ENCODE measurements at places on chromosomes 5 and 9. TPM values are rescaled to one million over a fixed set of nuclear protein-coding genes. Genes with fewer than 3 reads are reported as not detected.
A peak's percentile ranks its signal among the peaks of the same experiment; 100 is the strongest.

DNA sequence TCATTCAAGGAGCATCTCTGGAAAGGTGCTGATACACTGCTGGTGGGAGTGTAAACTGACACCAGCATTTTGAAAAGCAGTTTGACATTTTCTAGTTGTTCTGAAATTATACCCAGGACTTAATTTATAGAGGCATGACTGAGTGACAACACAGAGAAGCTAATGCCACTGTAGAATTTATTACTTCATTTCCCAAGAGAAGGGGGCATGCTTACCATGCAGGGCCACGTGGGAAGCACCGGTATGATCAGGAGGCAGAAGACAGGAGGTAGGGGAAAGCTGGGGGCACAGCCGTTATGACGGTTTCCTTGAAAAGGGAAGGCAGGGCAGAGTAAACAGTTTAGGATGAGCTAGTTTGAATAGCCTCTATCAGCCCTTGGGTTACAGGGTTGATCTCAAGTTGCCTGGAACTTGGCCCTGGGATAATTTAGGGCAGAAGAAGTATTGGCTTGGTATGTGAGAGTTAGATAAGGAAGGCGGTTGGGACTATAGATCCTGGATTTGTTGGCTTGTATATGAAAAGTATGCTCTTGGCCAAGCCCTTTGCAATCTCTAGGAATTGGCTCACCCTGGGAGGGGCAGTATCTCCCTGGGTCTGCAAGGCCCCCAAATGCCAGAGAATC, 305.7 kb downstream of the ENC1 start:
- no peak for DNase-seq

- no peak for DNase-seq
Observed at GRCh38 chr5:68047035-68047434, 168.5 kb upstream of the PIK3R1 start.

DNA sequence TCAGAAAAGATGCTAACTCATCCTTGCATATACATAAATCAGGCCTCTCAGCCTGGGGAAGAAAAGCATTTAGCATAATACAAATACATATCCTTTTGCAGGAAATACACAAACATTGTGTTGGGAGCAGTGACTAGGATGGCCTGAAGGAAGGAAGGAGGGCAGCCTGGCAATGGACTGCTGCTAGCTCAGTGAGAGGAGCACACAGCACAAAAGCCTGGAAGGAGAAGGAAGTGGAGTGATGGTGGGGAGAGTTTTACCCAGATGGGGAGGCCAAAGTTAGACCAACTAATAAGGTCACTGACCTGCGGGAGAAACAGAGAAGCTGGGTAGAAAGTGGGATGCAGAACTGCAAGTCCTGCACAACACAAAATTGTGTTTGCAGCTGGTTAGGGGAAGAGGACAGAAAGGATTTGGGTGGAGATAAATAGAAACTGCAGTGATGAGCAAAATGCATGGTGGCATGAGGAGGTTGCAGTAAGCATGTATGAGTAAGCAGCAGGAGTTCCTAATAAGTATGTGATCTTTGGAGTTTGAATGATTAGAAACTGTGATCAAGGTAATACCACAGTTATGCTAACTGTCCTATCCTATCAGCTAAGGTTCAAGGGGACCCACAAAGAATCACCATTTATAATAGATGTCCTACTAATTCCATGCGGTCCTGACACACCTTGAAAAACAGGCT, 39.5 kb downstream of the SEMA6A start:
- no peak for DNase-seq

GRCh38 chr5:141182248-141182647, at the start of gene PCDHB16:
Gene PCDHB16 (plus strand): TSS chr5:141182387. CDS start chr5:141182560, 173 bp downstream.
- DNase-seq: no peak

DNA sequence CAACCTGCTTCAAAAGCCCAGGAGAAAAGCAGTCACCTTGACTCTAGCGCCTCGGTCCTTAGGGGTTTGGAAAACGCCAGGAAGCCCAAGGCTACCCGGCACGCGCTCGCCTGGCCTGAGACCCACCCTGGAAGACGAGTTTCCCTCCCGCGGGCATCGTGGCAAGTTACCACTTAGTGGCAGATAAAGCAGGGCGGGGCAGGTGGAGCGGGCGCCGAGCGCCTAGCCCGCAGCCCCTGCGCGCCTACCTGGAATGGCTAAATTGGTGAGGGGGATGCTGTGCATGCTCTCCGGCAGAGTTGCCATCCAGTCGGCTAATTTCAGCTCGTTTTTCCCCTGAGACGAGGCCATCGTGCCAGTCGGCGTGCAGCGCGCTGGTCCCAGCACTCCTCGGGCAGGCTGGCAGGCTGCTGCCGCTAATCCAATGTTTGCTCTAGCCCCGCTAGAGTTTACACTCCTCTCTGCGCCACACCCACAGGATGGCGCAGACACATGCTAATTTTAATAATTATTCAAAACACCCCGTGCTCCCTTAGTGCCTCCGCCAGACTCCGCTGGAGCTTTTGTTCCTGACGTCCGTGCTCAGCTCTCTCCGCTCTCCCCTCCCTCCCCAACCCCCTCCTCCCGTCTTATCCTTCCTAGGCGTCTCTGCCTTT, at the start of gene PLCXD3:
Gene PLCXD3, minus strand, starts transcription at position 426 of the 656 bp plus-strand sequence. Its CDS starts 75 bp downstream, at position 351.
- DNase-seq: peak; percentile 31

The PAEP gene
- total RNA-seq: not detected

The SLC22A4 gene
- total RNA-seq: 2.7 TPM

The AMBP gene
- total RNA-seq: 0.81 TPM

The SMIM33 gene
- 5.2 TPM for total RNA-seq

Data from mucosa of descending colon (tissue), 3 donors.